ENCODE measurements at places on chromosomes 3 and 15. TPM values are rescaled to one million over a fixed set of nuclear protein-coding genes. Genes with fewer than 3 reads are reported as not detected.

EPHA3 gene
- 0.22 TPM for total RNA-seq

OR5K2 gene
- total RNA-seq = not detected

FETUB gene
- not detected for total RNA-seq

FBN1 gene
- 721 TPM for total RNA-seq

CCR9 gene
- total RNA-seq = not detected

KLHL18 gene
- 26.2 TPM for total RNA-seq

MASP1 gene
- total RNA-seq = 214 TPM

CRELD1 gene
- total RNA-seq = 13.3 TPM

CELF6 gene
- under 0.01 TPM for total RNA-seq

TRH gene
- not detected for total RNA-seq

FBXO40 gene
- not detected for total RNA-seq

GPR62 gene
- total RNA-seq = not detected

CLDN1 gene
- total RNA-seq = 16.6 TPM

SLC12A8 gene
- 11.2 TPM for total RNA-seq

PPARG gene
- 0.88 TPM for total RNA-seq

MAP1A gene
- total RNA-seq = 39.2 TPM

B3GNT5 gene
- total RNA-seq = 1.9 TPM

GOLGA6L10 gene
- total RNA-seq = 1.8 TPM

CCR2 gene
- total RNA-seq = not detected

AADACL2 gene
- not detected for total RNA-seq

PRSS50 gene
- total RNA-seq = not detected

UCN2 gene
- 25.1 TPM for total RNA-seq

LTK gene
- 3.9 TPM for total RNA-seq

CATSPER2 gene
- total RNA-seq = 0.72 TPM

CADPS gene
- 17.3 TPM for total RNA-seq

TERC gene
- total RNA-seq = 718 TPM
